ENCODE measurements at places on chromosomes 6 and 20. TPM values are rescaled to one million over a fixed set of nuclear protein-coding genes. Genes with fewer than 3 reads are reported as not detected.

The HAO1 gene
- not detected for total RNA-seq

The MMP24OS gene
- total RNA-seq: 44.6 TPM

The PI16 gene
- 0.96 TPM for total RNA-seq

The TM9SF4 gene
- 66.5 TPM for total RNA-seq

The RNF182 gene
- total RNA-seq: not detected

The SAPCD1 gene
- total RNA-seq: 12.2 TPM

The CRISP3 gene
- not detected for total RNA-seq

The IL17F gene
- total RNA-seq: 155 TPM

The OR2H1 gene
- not detected for total RNA-seq

The ZBTB12 gene
- 2.4 TPM for total RNA-seq

The CD40 gene
- total RNA-seq: 5.1 TPM

The OPRM1 gene
- not detected for total RNA-seq

The COL21A1 gene
- total RNA-seq: not detected

The BEND3 gene
- 5.0 TPM for total RNA-seq

The ZBTB22 gene
- 9.0 TPM for total RNA-seq

The SLC13A3 gene
- 0.07 TPM for total RNA-seq

The NXT1 gene
- total RNA-seq: 34.4 TPM

The CST4 gene
- not detected for total RNA-seq

The RSPH3 gene
- total RNA-seq: 6.5 TPM

The TRIM31 gene
- not detected for total RNA-seq

The CLVS2 gene
- total RNA-seq: not detected

Measured in activated CD4-positive, alpha-beta T cell treated with anti-CD3 and anti-CD28 coated beads for 36 hours (primary cell).